ENCODE measurements at places on chromosomes 12 and 14. TPM values are rescaled to one million over a fixed set of nuclear protein-coding genes. Genes with fewer than 3 reads are reported as not detected.

Gene CACNA2D4
- 4.2 TPM for total RNA-seq

Gene CIDEB
- total RNA-seq = 12.1 TPM

GRCh38 chr12:34626363-34627157 lies 604.3 kb downstream of the ALG10 start:
- H3K4me3 ChIP-seq = no peak overlapping the region
- H3K36me3 ChIP-seq = no peaks in the 10 kb centered on the region
- no peaks in the 10 kb centered on the region for H3K4me1 ChIP-seq
- no peak for DNase-seq
- H3K27ac ChIP-seq = no peak overlapping the region

DNA sequence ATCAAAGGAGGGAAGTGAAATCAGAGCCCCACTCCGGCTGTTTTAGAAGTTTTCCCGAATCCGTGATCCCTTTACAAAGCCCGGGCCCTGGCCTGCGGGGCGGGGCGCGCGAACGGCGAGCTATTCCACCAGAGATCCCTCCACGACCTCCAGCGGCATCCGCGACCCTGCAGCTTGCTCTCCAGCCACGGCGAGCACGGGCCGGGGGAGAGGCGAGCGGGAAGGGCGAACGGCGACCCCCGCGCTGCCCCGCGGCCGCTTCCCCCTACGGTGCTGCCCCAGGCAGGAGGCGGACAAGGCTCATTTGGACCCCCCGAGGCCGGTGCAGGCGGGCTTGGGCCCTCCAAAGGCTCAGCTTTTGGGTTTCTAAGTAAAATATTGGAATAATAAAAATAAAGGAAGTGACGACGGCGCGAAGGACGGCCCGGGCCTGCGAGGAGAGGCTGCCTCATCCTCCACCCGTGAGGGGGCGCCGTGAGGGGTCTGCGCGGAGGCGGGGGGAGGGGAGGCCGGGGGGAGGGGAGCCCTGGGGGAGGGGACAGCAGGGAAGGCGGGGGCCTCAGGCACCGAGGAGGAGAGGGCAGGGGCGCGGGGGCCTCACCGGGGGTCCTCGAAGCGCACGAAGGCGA lies 613 bp downstream of the SRSF9 start:
- no peaks in the 10 kb centered on the region for H3K27me3 ChIP-seq
- H3K4me1 ChIP-seq = peaks cover 44% of the 10 kb centered on the region

DNA sequence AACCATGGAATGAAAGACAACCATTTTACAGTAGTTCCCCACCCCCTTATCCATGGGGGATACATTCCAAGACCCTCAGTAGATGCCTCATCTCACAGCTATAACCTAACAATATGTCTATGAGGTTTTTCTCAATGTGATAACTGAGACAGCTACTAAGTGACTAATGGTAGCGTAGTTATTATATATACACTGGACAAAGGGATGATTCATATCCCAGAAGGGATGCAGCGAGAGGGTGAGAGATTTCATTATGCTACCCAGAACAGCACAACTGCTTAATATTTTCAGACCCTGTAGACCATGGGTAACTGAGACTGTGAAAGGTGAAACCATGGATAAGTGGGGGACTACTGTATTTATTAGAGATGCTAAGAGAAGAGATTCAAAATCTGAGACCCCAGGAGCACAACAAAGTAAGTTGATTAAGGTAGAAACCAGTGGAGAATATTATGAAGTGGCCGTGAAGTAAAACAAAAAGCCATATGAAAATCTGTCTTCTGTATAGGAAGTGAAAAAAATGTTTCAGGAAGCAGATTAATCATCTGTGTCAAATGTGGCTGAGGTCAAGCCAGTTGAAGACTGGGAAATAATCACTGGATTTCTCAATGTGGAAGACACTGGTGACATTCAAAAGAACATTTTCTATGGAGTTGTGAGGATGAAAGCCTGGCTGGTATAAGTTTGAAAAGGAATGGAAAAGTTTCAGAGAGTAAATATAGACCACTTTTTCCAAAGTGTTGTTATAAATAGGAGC lies 77.2 kb downstream of the RPL10L start:
- no peaks in the 10 kb centered on the region for H3K27me3 ChIP-seq
- H3K4me3 ChIP-seq = no peak overlapping the region
- DNase-seq = no peak
- no peaks in the 10 kb centered on the region for H3K4me1 ChIP-seq
- no peak overlapping the region for H3K27ac ChIP-seq

DNA sequence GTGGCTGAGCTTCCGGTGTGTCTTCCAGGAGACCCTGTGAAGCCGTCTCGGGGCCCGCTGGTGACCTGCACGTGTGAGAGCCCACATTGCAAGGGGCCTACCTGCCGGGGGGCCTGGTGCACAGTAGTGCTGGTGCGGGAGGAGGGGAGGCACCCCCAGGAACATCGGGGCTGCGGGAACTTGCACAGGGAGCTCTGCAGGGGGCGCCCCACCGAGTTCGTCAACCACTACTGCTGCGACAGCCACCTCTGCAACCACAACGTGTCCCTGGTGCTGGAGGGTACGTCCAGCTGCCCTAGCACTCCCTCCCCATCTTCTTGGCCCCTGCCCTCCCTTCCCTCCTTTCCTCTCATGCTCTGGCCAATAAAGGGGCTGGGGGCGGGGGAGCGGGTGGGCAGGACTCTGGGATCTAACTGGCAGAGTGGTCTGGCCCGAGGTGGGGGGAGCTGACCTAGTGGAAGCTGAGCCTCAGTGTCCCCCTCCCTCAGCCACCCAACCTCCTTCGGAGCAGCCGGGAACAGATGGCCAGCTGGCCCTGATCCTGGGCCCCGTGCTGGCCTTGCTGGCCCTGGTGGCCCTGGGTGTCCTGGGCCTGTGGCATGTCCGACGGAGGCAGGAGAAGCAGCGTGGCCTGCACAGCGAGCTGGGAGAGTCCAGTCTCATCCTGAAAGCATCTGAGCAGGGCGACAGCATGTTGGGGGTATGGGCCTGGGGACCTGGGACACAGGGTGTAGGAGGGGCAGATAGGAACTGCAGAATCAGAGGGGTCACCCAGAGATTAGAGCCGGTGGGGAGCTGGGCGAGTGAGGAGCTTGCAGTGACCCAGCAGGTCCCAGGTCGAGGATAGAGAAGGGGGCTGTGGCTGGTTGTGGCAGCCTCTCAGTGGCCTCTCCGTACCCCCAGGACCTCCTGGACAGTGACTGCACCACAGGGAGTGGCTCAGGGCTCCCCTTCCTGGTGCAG lies 6.0 kb downstream of the ACVRL1 start:
- no peak overlapping the region for H3K4me3 ChIP-seq
- no peak for DNase-seq
- peaks cover 8% of the 10 kb centered on the region for H3K27me3 ChIP-seq
- H3K27ac ChIP-seq = no peak overlapping the region
- no peaks in the 10 kb centered on the region for H3K36me3 ChIP-seq

DNA sequence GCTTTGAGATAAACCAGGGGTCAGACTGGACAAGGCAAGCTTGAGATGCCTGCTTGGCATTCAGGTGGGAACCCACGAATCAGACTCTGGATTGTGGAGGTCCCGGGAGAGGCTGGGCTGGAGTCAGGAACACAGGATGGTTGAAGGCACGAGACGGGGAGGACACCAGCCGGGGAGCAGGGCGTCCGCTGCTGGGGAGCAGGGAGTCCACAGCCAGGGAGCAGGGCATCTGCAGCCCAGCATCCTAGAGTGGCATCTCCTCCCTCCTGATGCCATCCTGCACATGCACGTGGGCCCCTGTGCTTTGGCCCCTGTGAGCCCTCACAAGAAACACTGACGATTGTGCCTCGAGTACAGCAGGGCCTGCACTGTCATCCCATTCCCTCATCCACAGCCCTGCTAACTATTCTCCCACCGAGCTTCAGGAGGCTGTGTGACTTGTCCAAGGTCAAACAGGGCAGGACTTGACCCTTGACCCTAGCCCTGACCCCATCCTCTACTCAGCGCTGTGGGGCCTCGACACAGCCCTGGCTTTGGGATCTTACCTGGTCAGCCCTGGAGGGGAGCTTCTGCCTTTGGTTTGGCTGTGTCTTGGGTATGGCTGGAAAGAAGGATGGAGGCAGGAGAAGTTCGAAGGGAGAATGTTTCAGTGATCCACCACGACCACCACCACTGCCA lies 45.1 kb downstream of the CFAP251 start:
- H3K27ac ChIP-seq = no peak overlapping the region
- no peaks in the 10 kb centered on the region for H3K36me3 ChIP-seq
- no peak overlapping the region for H3K4me3 ChIP-seq
- no peak for DNase-seq
